ENCODE measurements at places on chromosomes 2 and 18.

DNA sequence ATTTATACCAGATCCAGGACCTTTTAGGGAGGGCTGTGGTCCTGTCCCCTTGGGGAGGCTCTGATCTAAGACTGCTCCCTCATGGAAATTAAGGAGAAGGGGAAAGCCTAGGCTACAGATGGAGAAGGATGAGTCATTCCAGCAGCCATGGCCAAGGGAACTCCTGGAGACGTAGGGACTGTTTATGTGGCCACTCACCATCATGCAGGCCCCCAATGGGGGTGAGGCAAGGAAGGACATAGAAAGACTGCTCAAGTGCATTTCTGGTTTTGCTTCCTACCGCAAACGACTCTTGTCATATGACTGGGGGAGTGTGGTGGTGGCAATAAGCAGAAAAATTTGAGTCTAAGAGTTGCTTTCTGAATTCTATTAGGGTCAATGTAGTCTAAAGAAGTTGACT, 54.0 kb upstream of the CYP1B1 start:
- no peak for DNase-seq

GRCh38 chr2:217142649-217143266, 282.9 kb upstream of the TNP1 start:
- no peak for DNase-seq

DNA sequence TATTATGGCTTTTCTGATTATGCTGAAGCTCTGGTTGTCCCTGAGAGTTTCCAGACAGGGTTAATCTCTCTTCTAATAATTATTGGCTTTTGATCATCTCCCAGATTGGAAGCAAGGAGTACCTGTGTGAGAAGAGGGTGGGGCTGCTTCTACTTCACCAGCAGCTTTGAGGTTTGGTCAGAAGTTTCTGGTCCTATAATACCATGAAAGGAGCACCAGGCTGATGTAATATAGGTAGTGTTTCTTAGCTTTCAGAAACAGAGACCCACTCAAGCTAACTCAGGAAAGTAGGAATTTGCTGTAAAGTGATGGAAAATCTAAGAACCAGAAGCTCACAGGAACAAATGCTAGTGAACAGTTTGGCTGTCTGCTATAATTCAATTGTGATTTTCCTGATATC, 57.6 kb downstream of the SGPP2 start:
- no peak for DNase-seq

- DNase-seq, result no peak
Observed at GRCh38 chr2:158637357-158637756, 157.8 kb upstream of the DAPL1 start.

GRCh38 chr18:56649996-56650395, 1.2 kb upstream of the WDR7 start:
- DNase-seq, result no peak

- no peak for DNase-seq
Observed at GRCh38 chr2:65481961-65482360, 49.6 kb upstream of the SPRED2 start.

GRCh38 chr2:39724828-39725144, 54.3 kb downstream of the THUMPD2 start:
- no peak for DNase-seq

- no peak for DNase-seq
Observed at GRCh38 chr2:15182275-15182674, 378.9 kb downstream of the NBAS start.

- no peak for DNase-seq
Observed at GRCh38 chr18:45316127-45316526, 299.1 kb upstream of the SLC14A2 start.

DNA sequence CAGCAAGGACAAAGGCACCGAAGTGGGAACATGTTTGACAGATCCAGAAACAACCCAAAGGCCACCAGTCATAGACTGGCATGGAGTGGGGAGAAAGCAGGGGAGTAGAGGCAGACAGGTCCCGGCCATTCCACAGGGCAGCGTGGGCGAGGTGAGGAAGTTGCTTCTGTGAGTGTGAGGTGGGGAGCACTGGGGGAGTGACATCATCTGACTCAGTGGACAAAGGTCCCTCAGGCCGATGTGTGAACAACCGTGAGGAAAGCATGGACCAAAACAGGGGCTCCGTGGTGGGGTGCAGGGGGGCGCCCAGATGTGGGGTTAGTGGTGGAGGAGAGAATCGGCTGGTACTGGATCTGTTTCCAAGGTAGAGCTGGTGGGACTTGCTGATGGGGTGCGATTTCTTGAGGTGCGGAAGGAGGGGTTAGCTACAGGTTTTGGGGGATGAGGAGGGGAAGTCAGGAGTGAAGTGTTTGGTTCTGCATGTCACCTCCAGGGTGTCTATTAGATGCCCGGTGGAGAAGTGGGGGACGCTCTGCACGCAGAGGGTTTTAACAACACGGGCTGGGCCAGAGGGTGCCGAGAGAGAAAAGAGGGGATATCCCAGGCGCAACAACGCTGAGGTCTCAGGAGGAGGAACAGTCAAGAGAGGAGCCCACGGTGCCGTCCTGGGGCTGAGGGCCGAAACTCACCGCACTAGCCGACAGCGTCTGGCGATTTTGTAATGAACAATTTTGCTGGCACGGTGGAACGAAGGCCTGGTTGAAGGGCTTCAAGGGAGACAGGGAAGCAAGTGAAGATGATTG, 2.5 kb upstream of the SFT2D3 start:
- DNase-seq, result no peak

- no peak for DNase-seq
Observed at GRCh38 chr18:13546638-13547037, 179.7 kb downstream of the FAM210A start.

- no peak for DNase-seq
Observed at GRCh38 chr2:9207641-9208311, 1.2 kb downstream of the ASAP2 start.

- DNase-seq, result no peak
Observed at GRCh38 chr2:215487002-215487372, 51.1 kb upstream of the FN1 start.

- DNase-seq, result no peak
Observed at GRCh38 chr2:41962922-41963622, 84.7 kb upstream of the PKDCC start.

DNA sequence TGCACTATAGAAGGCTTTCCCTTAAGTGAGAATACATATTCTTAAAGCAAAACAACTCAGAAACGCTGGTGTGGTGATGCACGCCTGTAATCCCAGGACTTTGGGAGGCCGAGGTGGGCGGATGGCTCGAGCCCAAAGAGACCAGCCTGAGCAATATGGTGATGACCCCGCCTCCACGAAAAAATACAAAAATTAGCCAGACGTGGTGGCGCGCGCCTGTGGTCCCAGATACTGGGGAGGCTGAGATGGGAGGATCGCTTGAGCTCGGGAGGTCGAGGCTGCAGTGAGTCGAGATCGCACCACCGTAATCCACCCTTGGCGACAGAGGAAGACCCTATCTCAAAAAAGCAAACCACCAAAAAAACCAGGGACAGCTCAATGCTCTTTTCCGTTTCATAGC, 750 bp upstream of the CCDC150 start:
- no peak for DNase-seq
